ENCODE measurements at places on chromosomes 4 and X. TPM values are rescaled to one million over a fixed set of nuclear protein-coding genes. Genes with fewer than 3 reads are reported as not detected.

SPANXD gene
- not detected for total RNA-seq

SPANXN3 gene
- not detected for total RNA-seq

SFRP2 gene
- total RNA-seq = not detected

UGT2B11 gene
- total RNA-seq = not detected

SLC9B2 gene
- 32.3 TPM for total RNA-seq

TBC1D9 gene
- 15.0 TPM for total RNA-seq

ABCG2 gene
- 11.9 TPM for total RNA-seq

GSPT2 gene
- 4.8 TPM for total RNA-seq

MAGEA12 gene
- not detected for total RNA-seq

CHIC1 gene
- 5.4 TPM for total RNA-seq

PPP1R2C gene
- not detected for total RNA-seq

TMEM31 gene
- total RNA-seq = not detected

SPCS3 gene
- 100 TPM for total RNA-seq

CDX4 gene
- not detected for total RNA-seq

AWAT2 gene
- total RNA-seq = not detected

UCP1 gene
- total RNA-seq = not detected

PAGE4 gene
- total RNA-seq = not detected

PHOX2B gene
- not detected for total RNA-seq

NWD2 gene
- total RNA-seq = not detected

VCX gene
- total RNA-seq = not detected

RS1 gene
- total RNA-seq = 0.05 TPM

IGFBP7 gene
- 1,151 TPM for total RNA-seq

ARHGAP4 gene
- total RNA-seq = 0.63 TPM

CACNA1F gene
- not detected for total RNA-seq

PTPN13 gene
- 16.0 TPM for total RNA-seq

NKX3-2 gene
- total RNA-seq = 2.8 TPM

SLIT2 gene
- total RNA-seq = 13.4 TPM

IGSF1 gene
- not detected for total RNA-seq

CENPVL1 gene
- not detected for total RNA-seq

KCNE5 gene
- total RNA-seq = not detected

GATA1 gene
- total RNA-seq = not detected

ABLIM2 gene
- not detected for total RNA-seq

IBSP gene
- 0.19 TPM for total RNA-seq

USP26 gene
- total RNA-seq = not detected

TKTL2 gene
- total RNA-seq = not detected

TRPC5OS gene
- total RNA-seq = not detected

Data from SJSA1 (cell line).